ENCODE measurements at places on chromosomes 2 and 18.

DNA sequence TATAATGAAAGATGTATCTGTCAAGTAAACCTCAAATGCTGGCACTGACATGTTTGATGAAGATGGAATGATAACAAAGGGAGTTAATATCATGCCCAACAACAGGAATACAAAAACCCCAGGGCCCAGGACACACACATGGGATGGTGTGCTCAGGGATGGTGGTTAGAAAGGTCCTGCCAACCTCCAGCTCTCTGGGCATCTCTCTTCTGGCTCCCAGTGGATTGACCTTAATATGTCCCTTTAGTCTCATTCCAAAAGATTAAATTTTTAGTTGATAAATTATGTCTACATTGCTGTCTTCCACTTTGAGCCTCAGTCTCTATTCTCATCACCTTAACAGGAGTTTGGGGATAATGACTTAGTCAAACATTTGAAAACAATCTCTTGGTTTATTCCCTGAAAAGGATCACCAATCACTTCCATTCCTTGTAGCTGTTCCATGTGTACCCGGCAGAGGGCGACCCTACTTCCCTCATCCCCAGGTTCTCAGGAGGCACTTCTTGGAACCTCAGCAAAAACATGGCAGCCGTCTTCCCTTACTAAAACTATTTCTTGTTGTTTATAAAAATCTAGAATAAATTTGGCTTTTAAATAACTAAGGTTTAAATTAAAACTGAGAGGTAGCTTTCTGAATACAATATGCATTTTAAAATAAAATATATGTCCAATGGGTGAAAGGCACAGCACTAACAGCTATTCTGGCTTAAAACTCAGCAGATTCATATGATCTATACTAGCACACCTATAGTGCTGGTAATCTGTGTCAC lies 29.6 kb downstream of the MCEE start:
- DNase-seq = peak; percentile 21

DNA sequence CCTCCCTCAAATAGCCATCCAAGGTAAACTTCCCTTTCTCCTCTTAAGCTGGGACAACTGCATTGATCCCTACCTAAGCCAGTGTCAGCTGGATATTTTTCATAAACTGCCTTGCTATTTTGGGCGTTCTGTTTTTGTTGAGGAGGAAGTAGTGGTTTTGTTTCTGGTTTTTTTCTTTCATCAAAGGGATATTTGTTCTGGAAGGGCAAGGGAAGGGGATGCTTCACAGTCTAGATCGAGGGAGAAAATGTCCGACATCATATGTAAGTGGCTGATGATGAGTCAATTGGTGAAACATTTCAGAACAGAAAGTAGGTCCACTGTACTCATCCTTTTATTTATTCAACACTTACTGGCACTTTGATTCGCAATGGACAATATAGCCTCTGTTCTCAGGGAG lies 31.0 kb downstream of the TANC1 start:
- DNase-seq = no peak

- DNase-seq = no peak
Observed at GRCh38 chr2:241018051-241018891, 19.9 kb downstream of the SNED1 start.

DNA sequence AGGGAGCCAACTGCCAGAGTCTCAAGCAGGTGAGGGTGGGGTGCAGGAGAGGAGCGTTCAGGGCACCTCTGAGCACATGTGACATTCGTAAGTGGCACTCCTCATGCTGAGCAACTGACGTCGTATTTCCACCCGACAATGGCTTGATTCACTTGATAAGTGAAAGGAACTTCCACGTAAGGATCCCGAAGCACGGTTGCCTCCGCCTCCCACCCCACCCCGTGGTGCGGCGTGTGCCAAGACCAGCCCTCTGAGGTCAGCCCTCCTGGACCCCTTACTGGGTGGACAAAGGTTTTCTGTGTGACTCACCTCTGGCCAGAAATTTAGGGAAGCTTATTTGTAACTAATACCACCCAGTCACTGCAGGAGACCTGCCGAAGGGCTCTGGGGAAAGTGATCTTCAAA lies 59.9 kb downstream of the AGAP1 start:
- DNase-seq = no peak

GRCh38 chr2:196170213-196170605 lies 1.2 kb downstream of the STK17B start:
- peak; percentile 71 for DNase-seq

DNA sequence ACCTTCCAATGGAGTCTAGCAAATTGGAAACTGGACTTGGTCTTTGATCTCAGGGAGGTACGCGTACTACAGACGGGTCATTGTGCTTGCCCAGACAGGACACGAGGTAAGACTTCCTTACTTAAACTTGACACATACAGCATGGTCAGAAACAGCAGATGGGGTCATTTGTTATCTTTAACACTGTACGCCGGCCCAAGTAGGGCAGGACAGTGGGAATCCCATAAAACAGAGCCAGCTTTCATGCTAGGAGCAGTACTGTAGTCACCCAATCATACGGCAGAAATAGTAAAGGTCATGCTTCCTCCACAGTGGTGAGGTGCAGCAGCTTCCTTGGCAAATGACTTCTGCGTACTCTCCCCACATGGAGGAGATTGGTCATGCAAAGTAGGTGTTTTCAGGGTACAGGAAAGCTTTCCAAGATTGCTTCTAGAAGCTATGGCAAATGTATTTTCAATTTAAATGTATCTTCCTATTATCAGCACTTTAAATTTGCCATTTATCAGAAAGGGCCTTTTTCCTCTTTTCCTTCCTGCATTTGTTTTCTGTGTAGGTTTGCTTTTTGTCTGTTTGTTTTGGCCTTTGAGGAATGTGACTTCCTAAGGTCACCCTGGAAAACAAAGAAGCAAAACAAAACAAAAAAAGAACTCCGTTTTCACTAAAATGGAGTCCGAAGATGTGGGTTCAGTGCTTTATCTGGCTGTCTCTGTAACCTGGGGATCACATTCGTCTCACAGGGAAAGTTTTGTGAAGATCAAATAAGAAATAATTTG lies 74.0 kb upstream of the DSG1 start:
- DNase-seq = no peak

DNA sequence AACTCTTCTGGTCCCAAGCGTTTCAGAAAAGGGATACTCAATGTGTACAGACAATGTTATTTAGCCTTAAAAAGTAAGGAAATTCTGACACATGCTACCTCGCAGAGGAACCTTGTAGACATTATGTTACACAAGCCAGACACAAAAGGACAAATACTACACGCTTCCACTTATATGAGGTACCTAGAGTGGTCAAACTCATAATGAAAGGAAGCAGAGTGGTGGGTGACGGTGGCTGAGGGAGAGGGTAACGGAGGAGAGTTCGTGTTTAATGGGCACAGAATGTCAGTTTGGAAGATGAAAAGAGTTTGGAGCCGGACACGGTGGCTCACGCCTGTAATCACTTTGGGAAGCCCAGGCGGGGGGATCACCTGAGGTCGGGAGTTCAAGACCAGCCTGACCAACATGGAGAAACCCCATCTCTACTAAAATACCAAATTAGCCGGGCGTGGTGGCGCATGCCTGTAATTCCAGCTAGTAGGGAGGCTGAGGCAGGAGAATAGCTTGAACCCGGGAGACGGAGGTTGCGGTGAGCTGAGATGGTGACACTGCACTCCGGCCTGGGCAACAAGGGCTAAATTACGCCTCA lies 1.4 kb downstream of the MCM6 start:
- no peak for DNase-seq

DNA sequence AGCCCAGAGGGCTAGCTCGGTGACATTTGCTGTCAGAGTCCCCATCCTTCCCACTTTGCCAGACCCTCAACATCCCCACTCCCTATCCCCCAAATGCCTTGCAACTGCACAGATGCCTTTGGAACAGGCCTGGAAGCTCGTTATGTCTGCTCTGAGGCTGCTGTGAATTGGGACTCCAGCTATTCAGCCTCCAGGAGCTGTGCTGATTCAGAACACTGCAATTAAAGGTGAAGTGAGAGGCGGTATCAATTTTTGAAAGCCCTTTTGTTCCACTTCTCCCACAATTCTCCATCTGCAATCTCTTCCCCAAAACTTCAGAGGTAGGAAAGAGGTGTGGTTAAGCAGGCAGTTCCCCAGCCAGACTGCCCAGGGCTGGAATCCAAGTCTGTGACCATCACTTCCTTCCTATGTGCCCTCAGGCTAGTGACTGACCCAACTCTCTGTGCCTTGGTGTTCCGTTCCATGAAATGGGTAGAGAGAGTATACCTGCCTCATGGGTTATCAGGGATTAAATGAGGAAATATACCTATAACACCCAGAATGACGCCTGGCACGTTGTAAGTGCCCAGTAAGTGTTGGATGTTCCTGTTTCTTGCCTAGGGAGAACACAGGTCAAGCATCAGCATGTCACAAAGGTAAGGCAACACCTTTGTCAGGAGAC lies 17.5 kb downstream of the NOSTRIN start:
- DNase-seq = no peak

- DNase-seq = no peak
Observed at GRCh38 chr2:61272421-61273070, 110.6 kb downstream of the C2orf74 start.

- no peak for DNase-seq
Observed at GRCh38 chr2:73004466-73004865, 67.0 kb downstream of the SFXN5 start.

DNA sequence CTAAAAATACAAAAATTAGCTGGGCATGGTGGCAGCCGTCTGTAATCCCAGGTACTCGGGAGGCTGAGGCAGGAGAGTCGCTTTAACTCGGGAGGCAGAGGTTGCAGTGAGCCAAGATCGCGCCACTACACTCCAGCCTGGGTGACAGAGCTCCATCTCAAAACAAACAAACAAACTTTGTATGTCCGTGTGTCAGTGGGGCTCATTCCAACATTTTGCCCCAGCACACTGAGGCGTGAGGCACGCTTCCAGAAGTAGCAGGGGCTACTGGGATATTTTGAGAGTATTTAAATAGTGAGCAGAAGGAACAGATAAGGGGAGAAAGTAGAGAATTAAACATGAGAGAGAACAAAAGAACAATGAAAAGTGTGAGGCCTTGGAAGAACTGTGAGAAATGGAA lies 83.3 kb upstream of the TANK start:
- DNase-seq = no peak

DNA sequence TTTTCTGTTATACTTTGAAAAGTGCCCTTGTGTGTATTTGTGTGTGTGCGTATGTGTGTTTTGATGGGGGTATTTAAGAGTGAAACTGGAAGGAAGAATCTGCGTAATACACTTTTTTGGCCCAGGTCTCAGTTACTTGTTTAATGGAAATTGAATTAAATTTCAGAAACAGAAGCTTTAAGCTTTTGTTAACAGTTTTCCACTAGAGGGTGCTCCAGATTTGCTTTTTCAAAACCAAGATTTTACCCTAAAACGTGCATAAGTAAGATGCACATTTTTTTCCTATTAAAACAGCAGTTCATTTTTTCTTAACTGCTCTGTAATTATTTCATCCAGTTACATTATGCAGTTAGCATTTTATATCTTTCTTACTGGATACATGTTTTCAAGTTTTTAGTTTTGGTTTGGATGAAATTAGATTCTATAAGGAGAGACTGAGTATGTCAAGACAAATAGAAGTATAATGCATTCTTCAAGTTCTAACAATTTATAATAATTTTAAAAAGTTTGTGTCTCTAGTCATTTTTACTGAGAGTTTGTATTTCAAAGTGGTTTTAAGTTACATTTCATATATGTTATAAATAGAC lies 97.2 kb downstream of the PIK3C3 start:
- DNase-seq = no peak

DNA sequence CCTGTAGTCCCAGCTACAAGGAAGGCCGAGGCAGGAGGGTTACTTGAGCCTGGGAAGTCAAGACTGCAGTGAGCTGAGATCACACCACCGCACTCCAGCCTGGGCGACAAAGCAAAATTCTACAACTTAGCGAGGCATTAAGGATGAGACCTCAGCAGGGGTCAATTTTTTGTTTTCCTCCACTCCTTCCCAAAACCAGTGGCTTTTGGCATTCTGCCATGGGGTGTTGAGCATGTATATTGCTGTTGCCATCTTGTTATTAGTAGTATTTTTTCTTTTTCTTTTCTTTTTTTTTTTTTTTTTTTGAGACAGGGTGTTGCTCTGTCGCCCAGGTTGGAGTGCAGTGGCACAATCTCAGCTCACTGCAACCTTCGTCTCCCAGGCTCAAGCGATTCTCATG lies 8.9 kb upstream of the GIGYF2 start:
- DNase-seq = no peak

DNA sequence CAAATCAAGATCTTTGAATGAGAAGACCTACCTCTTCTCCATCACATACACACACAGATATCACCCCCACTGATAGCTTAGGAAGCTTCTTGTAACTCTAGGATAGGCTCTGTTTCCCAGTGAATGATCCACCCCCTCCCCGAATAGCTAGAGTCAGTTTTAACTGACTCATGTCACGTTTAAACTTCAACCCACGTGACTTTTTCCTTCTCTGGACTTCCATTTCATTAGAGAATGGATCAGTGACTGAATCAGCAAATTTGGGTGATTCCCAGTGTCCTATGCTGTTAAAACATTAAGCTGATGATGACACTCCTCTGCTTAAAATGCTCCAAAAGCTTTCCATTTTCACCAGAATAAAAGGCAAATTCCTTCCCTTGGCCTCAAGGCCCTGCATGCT lies 185.9 kb upstream of the LHCGR start:
- DNase-seq = no peak

GRCh38 chr2:182426082-182426917 lies 536 bp downstream of the PDE1A start:
- no peak for DNase-seq

DNA sequence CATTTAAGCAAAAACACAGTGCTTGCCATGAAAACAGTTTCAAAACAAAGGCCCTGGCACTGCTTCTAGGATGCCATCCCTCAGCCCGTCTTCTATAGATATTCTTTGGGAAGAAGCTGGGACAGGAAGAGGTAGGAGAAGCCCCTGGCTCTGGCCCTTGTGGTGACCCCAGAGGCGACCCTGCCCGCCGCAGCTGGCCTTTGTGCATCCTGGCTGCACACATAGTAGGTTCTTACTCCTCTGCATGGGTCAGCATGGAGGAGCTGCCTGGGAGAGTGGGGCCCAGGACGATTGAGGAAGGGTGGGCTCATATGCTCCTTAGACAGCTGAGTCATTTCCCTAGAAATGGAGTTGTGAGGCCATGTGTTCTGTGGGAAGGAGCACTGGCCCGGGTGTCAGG lies 44.4 kb upstream of the OTOF start:
- no peak for DNase-seq

- DNase-seq = no peak
Observed at GRCh38 chr18:62585274-62586150, 62.7 kb downstream of the ZCCHC2 start.

- no peak for DNase-seq
Observed at GRCh38 chr2:63819256-63819655, 22.4 kb upstream of the UGP2 start.

- no peak for DNase-seq
Observed at GRCh38 chr2:165013944-165014619, 58.8 kb upstream of the SLC38A11 start.

- DNase-seq = no peak
Observed at GRCh38 chr18:75802681-75803080, 375.2 kb upstream of the SMIM21 start.
